NCI-H187 treated with DMSO at 0.1 percent for 48 hours (cell line): ENCODE measurements at places on chromosomes 12 and 14.

DNA sequence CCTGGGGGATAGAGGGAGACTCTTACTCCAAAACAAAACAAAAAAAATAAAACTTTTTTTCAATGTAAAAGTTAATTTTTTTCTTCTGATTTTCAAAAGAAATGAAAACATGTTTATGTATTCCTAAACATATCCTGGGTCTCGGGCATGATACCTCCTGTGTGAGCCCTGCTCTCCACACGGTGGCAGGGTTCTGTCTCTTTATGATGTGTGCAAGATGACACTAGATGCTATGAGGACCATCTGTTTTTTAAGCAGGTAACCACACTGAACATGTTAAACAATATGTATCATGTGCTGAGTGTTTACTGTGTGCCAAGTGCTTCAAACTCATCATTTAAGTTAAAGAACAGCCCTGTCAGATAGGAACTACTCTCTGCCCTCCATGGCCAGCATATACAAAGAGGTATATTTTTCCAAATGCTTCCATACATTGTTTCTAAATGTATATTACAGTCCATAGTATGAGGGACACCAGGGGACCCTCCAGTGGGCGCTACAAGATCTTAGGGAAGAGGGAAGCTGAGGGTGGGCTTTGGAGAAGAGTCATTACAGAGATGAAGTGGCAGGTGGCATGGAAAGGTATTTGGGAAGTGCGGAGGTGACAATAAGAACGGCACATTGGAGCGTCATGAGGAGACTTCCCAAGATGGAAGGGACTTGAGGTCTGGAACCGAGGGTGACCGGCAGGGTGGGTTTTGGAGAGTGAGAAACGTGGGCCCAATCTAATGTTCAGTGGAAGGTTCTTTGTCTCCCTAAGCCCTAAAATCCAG is 28.5 kb downstream of the FOS start:
- peak; percentile 48 for DNase-seq

- no peak for DNase-seq
Measured at GRCh38 chr14:36260970-36261640, 59.3 kb downstream of the MBIP start.

DNA sequence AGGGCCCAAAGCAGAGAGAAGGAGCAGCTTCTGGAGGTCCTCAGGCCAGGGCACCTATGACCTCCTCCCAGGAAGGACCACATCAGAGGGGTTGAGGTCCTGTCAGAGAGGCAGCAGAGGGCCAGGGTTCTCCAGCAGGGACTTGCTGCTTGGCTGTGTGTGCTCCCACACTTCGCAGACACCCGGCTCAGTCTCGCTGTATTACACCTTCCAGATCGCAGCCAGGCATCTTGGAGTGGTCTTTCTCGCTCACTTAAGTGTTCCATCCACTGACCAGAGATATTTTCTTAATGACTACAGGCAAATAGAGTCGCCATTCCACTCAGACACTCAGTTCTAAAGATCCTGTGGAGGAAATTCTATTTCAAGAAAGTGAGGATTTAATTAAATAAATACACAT is 84.3 kb downstream of the PRIMA1 start:
- no peak for DNase-seq

DNA sequence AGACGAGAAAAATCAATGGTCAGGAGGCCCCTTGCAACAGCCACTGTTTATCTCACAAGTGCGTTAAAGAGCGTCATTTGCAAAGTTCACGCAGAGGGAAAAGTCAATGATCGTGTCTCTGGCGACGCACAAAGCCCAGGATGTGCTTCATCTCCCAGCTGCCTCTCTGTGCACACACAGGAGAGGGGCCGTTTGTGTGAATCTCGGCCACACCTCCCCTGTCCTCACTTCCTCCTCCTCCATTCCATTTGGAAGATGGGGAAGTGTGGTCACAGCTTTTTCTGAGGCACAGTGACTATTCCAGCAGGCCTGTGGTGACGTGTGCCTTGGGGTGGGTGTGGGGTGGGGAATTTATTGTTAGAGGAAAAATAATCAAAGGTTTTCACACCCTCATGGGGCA is 90.4 kb downstream of the RBM19 start:
- peak; percentile 40 for DNase-seq

GRCh38 chr12:57736741-57737466 is 1.6 kb downstream of the AGAP2 start:
- DNase-seq: no peak

DNA sequence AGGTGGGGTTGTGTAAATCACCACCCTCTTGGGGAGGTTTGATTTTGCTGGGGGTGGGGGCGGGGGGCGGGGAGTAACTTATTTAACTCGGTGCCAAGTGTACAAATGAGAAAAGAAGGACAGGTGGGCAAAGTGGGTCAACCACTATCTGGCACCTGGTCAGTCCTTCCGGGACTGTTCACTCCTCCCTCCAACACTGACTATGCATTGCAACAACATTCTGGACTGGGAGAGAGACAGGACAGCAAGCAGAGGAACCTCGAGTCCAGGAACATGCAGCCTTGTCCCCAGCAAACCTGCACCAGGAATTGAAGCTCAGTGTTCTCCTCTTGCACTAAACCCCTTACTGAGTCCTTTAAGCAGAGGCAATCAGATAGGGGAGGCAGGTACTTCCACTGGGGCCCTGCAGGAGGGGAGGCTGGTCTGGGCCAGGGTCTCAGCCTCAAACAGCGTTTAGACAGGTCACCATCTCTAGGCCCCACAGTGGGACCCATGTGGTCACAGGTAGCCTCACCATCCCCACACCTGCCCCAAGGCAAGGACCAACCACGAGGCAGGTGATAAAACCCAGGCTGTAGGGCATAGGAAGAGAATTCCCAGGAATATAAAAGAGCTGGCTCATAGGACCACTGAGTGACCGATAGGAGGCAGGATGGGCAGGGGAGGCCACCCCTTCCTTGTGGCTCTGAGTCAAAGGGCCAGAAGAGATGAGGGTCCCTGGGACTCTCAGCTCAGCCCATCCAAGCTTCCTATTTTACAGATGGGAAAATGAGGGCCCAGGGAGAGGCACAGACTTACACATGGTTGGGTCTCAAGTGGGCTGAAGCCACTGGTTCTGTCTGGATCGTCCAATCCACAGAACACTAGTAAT is 9.8 kb downstream of the CCDC85C start:
- DNase-seq: no peak

- DNase-seq: no peak
Measured at GRCh38 chr12:75058228-75058627, 151.4 kb downstream of the KCNC2 start.

DNA sequence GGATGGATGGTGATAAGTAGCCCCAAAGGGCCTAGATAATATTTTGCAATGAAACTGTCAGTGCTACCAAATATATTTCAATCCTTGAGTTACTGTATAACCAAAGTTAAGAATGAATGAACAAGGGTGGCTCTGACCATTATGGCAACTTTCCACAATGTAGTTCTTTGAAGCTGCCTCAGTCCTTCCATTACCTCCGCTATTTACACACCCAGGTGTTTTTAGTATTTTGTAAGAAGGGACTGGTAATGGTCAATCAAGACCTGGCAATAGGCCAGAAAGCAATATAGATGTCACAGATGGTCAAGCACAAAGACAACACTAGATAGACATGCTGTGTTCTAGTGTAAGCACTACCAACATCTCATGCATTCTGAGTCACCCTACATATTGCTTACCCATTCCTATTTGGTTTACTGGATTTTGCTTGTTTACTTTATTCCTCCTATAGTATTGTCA is 16.3 kb downstream of the DUSP16 start:
- DNase-seq: peak; percentile 45

DNA sequence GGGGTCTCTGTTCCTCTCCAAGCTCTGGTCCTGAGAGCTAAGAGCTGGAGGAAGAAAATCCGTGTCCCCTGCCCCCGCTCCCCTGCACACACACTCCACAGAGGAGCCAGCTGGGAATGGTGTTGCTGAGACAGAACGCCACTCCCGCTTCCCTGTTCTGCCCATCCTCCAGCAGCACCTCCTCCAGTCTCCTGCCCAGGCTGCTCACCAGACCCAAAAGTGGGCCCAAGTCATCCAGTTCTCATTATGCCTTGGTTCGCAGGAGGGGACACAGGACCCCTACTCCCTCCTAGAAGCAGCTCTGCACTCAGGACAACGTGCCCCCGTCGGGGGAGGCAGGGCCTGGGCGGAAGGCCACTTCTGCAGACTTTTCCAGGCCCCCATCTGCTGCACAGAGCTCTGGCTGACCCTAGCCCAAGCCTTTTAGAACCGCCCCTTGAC is 830 bp upstream of the TRMT61A start:
- DNase-seq: no peak

GRCh38 chr12:26157001-26157400 is 32.2 kb upstream of the BHLHE41 start:
- DNase-seq: no peak

- DNase-seq: no peak
Measured at GRCh38 chr12:64103825-64104740, 118.0 kb downstream of the KICS2 start.
